Activated naive CD4-positive, alpha-beta T cell (primary cell): ENCODE measurements at places on chromosomes 4 and X.

DNA sequence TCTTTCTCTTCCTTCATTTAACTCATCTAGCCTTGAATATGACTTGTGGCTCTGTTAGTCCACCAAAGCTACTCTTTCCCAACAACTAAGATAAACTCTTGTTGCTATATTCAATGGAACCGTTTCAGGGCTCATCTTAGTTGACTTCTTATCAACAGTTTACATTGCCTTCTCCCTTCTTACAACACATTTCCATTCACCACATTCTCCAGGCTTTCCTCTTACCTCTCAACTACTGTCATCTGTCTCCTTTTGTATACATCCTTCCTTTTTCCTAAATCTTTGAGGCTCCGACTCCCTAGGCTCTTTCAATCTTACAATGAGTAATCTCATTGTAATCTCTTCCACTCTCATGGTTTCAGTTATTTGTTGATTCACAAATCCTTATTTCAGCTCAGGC, 58.5 kb downstream of the NCAPG start:
- DNase-seq: no peak

DNA sequence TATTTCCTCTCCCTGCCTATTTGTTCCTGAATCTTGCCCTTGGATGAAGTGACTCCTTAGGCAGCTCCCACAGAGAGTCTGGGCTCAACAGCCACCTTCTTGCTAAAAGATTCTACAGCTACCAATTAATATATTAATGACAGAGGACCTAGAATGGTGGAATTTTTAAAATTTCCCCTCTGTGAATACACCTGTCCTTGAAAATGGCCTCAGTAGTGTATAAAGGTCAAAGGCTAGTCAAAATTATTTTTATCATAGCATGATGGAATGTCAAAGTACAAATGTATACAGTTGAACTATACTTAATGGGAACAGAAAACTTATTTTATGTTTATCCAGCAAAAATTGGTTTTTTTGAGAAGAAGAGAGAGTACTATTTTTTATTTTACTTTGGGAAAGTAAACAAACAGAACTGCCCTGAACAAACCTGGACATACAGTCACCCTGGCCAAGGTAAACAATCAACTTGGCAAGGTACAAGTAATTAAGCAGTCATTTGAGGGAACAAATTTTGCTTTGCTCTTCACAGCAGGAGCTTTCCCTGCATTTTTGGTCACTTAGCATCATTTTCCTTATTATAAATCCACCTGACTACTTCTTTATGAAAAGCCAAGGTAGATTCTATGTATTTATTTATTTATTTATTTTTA, 250.8 kb downstream of the INPP4B start:
- DNase-seq: no peak

DNA sequence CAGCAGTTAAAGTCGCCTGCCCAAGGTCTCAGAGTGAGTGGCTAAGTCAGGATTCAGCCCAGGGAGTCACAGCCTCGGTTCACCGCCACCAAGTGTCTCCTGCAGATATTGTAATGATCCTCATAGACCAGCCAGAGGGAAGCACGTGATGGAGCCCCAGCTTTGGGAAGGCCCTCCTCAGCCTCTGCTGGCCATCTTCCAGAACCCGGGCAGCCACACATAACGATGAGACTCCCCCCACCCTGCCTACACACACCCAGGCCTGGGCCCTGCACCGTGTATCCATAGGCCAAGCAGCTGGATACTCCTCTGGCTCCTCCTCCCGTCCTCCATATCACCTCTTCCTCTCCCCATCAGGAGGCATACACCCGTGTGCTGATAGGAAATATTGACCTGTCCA, 19.6 kb upstream of the SASH3 start:
- no peak for DNase-seq

DNA sequence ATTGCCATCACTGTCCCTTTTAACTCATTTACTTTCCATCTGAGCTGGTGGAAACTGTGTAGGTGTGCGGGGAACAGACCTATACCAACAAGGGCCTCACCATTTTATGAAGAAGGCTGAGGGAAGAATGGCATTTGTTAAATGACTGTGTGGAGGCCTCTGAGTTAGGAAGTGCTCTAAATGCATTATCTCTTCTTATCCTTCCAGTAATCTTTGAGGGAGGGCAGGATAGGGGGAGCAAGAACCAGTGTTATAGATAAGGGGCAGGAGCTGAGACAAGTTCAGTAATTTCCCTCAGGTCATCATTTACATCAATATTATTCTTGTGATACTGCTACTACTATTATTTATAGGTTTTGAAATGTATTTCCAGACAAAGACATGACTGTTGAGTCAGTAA, 122.4 kb upstream of the PDLIM3 start:
- DNase-seq: no peak

DNA sequence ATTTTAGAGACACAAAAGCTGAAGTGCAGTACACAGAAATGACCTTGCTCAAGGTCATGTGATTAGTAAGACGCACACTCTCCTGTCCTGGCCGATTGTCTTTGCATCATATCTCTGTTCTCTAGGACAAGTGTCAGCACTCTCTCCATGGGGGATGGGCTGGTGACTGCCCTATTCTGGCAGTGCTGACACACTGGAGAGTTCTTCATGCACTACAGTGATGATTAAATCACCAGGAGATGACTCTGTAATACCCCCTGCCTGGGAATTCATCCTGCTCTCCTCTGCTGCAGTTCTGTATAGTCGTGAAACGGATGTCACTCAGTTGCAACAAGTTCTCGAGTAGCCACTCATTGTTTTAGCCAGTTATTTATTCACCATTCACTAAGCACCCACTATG, 5.3 kb upstream of the SHISA3 start:
- DNase-seq: no peak

DNA sequence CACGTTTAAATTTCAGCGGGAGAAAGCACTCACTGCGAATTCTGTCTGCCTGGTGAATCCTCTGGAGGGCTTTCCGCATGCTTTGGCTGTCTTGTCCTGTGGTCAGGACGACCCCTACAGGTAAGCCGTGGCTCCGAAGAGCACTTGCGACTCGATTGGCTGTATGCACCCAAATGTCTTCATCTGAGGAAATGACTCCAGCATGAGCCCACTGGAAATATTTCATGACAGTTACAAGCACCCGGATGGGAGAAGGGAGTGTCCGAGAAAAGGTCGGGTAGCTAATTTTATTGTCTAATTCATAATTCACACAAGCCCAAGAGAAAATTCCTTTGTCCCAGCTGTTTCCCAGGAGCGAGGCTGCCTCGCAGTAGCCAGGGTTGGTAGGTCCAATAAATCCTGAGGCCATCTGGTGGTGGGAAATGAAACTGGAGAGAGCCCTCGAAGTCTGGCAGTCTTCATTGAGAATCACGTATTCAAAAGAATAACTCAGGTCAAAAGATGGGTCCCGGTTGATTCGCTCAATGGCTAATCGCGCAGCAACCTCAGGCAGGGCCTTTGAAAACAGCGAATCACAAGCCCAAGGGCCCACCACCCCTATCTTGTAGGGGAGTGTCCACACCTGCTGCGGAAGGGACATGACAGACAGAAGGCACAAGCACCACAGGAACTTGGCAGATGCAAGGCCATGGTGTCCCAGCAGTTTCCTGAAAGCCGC, 6.6 kb downstream of the GUCY2F start:
- no peak for DNase-seq

DNA sequence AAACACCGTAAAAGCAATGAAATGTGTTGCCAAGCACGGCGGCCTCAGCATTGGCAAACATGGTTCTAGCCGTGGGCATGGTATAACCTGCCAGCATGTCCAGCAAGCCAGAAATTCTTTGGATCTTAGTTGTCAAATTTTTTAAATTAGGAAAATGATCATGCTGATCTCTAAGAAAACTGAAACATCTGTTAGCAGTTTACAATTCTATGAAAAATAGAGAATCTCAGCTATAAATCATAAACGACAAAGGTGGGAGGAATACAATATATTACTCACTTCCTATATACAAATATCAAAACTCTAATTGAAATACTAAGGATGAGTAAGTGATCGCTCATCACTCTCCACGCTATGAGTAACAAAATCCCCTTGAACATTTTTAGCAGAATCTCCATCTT, 130.3 kb downstream of the ADGRA3 start:
- DNase-seq: no peak

DNA sequence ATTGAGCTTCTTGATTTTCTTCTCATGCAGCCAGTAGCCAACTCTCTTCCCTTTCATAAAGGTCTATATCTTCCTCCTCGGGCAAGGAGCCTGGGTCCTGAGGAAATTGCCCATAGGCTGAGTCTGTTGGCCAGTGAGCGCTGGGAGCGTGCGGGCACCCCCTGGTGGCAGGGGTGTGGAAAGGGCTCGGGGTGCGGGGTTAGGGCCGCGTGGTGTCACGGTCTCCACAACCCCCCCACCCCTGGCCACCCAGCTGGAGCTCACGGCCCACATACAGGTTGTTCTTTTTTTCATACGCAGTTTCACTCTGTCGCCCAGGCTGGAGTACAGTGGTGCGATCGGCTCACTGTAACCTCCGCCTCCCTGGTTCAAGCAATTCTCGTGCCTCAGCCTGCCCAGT, 13.1 kb downstream of the RBM10 start:
- no peak for DNase-seq

- no peak for DNase-seq
These were observed 104.0 kb downstream of the CPZ start for GRCh38 chr4:8696369-8697127.

GRCh38 chr4:48490012-48490679, at the start of gene ZAR1:
ZAR1 (plus strand) TSS chr4:48490252; CDS start chr4:48490292, 40 bp downstream.
- DNase-seq: no peak

DNA sequence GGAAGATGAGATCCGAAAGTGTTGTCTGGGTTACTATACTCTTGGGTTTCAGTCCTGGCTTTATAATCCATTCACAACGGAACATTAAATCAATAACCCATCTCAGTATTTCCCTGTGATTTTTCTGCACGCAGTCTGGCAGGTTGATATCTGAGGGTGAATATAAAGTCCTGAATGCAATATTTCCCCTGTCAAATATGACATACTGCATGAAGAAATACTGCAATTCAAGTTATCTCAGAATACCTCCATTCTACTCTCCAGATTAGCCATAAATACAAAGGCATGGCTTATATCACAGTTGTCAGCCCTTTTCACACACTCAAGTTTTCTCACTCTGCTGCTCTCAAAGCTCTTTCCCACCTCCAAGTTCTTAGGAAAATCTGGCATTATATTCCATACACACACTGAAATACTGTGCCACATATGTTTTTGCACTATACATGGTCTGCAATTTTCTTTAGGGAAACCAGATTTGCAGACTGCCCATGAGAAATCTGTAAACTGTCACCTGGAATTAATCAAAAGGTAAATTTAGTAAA, 64.7 kb downstream of the WDFY3 start:
- DNase-seq: no peak

GRCh38 chrX:40265936-40266335, 168.2 kb upstream of the BCOR start:
- no peak for DNase-seq

DNA sequence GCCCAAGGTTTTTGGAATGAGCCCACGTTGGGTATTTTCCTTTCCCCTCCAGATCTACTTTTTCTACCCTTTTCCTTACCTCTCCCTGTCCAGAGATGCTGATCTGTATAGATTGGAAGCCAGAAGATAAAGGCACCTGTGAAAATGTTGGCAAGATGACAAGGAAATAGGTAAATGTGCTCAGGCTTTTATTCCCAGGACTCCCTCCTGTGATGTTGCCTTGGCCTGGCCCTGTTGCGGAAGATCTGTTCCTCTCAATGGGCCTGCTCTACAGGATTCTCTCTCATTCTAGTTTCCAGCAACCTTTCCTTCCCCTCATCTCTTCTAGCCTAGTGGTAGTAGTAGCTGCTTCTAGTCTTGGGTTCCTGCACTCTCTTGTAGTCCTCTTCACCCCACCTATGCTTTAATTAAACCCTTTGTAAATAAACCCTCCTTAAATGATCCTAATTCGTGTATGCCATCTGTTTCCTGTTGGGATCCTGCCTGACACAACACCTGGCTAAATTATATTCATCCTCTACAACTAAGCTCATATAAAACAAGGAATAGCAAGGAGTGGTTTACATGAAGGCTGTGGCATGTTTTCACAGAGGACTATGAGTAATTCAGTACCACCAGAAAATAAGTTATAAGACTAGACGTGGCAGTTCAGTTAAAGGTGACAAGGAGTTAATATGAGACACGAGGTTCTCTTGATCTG, 95.7 kb upstream of the MAOA start:
- DNase-seq: no peak

- no peak for DNase-seq
These were observed 228.9 kb upstream of the TTC29 start for GRCh38 chr4:147174591-147174990.

GRCh38 chr4:9804918-9805317, 23.5 kb downstream of the DRD5 start:
- no peak for DNase-seq

DNA sequence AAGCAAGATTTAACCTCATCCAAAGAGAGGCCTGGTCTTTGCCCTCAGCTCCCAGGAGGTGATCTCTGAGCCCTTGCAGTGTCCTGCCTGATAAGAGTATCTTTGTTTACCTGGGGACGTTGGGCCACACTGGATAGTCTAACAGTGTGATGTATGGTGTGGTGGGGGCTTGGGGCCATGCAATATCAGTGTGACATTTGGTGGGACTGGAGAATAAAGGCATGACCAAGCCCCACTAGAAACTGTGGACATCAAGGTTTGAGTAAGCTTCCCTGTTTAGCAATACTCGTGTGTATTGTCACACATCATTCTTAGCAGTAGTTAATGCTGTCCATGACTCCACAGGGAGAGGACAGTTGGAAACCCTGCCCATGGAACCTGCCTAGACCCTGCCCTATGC, 34.4 kb downstream of the BBS12 start:
- DNase-seq: no peak
